Left kidney (tissue), 8 donors: ENCODE measurements at places on chromosomes 1 and 21.
A peak's percentile ranks its signal among the peaks of the same experiment; 100 is the strongest.

DNA sequence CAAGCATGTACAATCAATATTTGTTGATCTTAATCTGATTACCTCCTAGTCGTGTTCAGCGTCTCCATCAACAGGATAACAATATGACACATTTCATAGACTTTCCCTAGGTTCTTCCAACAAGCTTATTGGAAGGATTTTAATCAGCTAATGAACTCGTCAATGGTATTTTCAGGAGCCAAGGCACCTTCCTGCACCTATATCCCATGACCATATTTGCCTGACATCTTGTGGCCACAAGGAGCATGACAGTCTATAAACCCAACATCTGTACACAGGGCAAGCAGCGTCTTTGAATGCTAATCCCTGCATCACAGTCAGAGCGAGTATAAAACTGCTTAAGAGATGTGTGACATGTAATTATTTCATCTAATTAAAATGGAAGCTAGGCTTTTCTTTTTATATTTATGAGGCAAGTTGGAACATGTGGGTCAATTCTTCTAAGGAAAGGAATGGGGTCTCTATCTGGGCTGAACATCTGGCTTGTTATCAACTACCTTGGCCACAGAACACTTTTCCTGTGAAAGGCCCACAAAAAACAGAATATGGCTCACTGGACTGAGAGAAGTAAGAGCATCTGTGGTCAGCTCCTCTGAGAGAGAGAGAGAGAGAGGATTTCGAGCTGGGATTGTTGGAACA lies 388.8 kb downstream of the NTNG1 start:
- peak; percentile 32 for DNase-seq

- no peak for DNase-seq
Observed at GRCh38 chr1:26771643-26772321, 16.0 kb upstream of the PIGV start.

DNA sequence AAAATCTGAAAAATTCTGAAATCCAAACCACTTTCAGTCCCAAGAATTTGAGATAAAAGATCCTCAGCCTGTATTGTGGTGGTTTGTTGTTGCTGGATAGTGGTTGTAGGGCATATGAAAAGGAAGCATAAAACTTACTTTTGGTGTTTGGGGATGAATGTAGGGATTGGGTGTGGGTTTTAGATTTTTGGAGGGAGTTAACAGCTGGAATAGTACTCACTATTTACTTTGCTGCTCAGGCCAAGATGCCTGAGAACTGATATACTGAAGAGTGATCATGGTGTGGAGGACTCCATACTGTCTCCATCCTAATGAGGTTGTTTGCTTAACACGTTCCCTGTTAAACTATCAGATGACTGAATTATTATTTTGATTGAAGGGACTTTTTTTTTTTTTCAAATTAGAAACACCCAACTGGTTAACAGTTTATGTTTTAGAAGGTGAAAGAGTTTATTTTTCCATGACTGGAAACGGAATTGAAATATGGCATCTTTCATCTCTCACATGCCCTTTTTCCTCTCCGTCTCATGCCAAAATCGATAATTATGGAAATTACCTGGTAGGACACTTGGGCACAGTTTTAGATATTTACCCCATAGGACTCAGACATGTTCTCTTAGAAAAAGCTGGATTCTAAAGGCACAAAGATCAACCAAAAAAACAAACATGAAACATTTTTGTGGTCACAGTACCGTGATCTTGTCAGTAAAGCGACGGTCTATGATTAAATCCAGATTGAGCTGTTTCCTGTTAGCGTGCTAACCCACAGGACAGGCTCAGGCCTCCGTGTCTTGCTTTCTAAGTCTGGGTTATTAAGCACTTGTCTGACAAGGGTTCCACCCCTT lies 37.3 kb downstream of the RGL1 start:
- DNase-seq: peak; percentile 61

- DNase-seq: no peak
Observed at GRCh38 chr21:25908495-25908894, 173.7 kb downstream of the GABPA start.

- DNase-seq: no peak
Observed at GRCh38 chr21:45465105-45465504, 60.1 kb downstream of the COL18A1 start.

DNA sequence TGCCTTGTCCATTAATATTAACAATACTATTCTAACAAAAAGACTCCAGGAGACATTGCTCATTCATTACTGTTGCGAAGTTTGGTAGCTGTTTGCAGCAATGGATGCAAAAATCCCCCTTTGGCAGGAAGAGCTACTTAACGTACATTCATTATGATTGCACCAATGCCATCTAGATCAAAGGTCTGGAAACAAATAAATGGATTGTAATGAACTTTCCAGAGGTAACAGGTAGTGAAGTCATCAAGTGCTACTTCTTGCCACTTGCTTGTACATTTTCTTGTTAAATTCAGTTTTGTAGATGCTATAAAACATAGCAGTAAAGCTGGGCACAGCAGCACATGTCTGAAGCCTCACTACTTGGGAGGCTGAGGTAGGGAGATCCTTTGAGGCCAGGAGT lies 93.9 kb downstream of the DDAH1 start:
- DNase-seq: no peak

DNA sequence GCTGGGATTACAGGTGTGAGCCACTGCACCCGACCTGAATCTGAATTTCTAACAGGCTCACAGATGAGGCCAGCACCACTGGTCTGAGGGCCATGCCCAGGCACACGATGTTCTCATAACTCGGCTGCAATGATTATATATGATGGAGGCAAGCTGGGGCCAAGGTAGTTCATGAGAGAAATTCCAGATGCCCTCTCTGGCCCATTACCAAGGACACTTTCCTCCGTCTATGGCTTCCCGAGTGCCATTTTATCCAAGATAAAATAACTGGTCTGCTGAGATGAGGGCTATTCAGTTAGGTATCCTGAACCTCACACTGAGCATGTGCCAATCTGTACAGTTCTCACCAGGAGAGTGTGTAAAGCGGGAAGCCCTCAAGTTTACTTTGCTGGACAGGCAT lies 16.5 kb downstream of the TMPRSS2 start:
- DNase-seq: no peak
